Peyer's patch (tissue), 4 donors: ENCODE measurements at places on chromosomes 5 and 9.

DNA sequence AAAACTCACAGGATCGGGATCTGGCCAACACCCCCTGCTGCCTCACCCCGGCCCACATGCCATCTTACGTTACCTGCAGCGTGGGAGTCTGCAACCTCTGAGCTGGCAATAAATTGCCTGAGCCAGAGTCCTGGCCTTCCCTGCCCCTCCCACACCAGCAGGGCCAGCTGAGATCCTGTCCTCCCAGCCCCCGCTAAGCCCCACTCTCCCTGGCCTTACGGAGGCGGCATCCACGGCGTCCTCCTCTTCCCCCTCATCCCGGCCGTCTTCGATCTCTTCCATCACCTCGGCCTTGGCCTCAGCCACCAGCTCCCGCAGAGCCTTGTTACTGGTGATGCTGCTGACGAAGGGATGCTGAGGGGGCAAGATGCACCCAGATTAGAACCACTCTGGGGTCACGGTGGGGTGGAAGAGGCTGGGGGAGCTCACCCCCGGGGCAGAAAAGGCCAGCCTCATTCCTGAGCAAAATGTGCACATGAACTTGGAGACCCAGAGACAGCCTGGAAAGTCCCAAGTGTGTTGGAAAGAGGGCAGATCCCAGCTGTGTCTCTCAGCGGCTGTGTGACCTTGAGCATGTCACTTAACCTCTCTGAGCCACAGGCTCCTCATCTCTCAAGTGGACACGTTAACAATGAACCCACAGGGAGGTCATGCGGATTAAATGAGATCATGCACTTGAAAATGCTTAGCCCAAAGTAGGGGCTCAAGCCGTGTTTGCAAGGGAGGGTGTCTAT lies 89.9 kb upstream of the FBXW11 start:
- DNase-seq: no peak

GRCh38 chr5:34483442-34484033 lies 172.6 kb upstream of the RAI14 start:
- no peak for DNase-seq

DNA sequence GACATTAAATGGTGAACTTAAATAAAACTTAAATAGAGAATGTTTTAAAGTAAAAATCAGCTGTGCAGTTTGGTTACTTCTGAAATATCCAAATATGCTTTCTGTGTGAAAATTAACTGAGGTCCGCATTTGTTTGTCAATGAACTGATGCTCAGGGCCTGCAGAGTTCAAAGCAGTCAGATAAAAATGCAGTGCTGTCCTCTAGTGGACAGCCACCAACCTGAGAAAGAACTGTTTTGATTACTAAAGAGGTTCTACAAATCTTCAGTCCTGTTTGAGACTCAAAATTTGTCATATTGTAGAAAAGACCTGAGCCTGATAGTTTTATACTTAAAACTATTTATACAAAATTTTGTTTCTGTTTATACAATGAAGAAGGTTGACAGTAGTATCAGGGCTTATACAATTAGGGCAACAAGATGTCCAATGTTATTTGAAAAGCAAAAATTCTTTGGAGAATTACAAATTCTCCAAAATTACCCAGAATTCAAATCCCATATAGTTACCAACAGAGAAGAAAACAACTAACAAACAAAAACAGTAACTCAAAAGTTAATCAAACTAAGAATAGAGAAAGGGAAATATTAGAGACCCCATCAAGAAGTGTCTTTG lies 232.3 kb upstream of the TBCA start:
- no peak for DNase-seq

DNA sequence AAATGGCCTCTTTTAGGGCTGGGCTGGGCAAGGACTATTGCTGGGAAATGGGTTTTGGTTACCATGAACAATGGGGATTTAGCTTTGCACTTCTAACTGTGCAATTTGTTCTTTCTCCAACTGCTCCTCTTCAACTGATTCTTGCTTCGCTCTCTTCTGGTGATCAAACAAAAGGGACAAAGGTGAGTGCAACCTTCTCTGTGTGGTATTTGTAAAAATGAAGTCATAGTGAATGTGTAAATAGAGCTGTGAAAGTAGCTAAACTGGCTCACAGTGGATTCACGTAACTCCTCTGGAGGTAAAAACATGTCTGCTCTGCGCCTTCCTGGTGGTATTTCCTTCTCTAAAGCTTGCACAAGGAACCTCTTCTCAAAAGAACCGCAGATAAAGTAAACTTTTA lies 20.9 kb upstream of the SPINK14 start:
- DNase-seq: no peak

GRCh38 chr9:8679371-8679822 lies 879.8 kb upstream of the DMAC1 start:
- no peak for DNase-seq

GRCh38 chr9:71638627-71639026 lies 129.7 kb downstream of the CEMIP2 start:
- DNase-seq: no peak

- DNase-seq: no peak
Measured at GRCh38 chr5:45686620-45687019, 9.6 kb downstream of the HCN1 start.

GRCh38 chr9:106922026-106922425 lies 59.1 kb downstream of the ZNF462 start:
- DNase-seq: no peak

DNA sequence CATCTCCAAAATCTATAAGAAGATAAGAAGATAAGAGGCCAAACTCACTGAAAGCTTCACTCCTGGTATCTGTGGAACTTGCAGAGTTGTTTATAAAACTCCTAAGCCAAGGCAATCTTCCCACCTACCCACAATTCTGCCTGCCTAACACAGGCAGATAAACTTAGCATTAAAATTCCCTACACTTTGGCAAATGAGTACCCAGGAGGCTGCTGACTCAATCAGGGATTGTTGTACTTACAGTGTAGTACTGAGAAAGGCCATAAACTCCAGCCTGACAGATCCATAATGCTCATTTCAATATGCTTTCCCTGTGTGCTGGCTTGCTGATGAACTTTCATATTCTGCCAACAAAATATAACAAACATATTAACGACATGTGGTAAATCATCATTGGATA lies 725.2 kb downstream of the BRINP1 start:
- DNase-seq: no peak

DNA sequence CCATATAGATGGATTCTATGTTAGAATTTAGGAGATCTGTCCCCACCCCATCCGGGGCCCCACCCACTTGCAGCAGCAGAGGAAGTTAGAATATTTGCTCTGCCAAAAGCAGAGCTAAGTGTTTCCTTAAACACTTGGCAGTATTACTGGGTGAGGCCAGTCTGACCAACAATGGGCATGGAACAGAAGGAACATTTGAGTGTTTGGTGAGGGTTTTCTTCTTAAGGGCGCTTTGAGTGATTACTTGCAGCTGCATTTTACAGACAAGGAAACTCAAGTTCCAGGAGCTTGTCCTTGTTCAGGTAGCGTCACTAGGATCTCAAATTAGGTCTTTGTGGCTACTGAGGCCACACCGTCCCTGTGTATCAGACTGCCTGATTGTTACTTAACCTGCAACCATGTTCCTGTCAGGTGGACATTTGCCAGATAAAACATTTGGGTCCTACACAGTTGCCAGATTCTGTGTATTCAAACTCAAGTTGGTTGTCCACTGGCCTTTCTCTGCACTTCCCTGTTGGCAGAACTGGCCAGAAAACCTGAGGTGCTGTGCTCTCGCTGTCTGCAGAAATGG lies 59.3 kb downstream of the SLC46A2 start:
- DNase-seq: no peak

DNA sequence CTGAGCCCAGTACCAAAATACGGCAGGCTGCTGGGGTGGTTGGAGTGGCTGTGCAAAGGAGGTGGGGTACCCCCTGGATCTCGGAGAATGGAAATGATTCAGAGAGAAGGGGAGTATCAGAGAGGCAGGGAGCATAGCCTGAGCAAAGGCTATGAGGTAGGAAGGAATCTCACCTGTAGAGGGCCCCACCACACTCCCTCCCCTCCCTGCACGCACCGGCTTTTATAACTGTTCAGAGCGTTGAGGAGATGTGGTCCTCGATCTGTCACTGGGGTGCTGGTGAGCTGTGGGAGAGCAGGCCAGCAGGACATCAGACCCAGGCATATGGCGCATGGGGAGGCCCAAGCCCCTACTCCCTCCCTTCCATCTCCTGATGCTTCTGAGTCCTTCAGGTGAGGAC lies 13.2 kb downstream of the PHF19 start:
- no peak for DNase-seq
